Stimulated activated CD8-positive, alpha-beta memory T cell treated with anti-CD3 and anti-CD28 coated beads, Interleukin-4, amount 100 ng/mL, for 4 hours (primary cell): ENCODE measurements at places on chromosomes 4 and X.
A peak's percentile ranks its signal among the peaks of the same experiment; 100 is the strongest.

DNA sequence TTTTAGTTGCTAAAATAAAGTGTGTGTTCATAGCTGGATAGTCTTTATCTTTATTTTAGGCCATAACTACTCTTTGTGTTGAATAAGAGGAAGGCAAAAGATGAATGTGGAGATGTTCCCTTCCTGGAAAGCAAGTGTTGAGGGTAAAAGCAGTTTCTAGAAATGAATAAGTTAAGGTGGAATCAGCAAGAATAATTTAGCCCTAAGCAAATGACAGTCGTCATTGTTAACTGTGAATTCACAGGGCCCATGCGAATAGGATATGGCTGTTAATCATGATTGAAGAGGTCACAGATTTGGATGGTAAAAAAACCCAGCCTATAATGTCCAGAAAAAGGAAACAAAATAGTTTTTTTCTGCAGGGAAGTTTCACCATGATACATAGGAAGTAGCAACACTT, 167.8 kb upstream of the PPP3CA start:
- no peak for DNase-seq

GRCh38 chr4:174528226-174528625, 5.9 kb upstream of the HPGD start:
- DNase-seq = no peak

DNA sequence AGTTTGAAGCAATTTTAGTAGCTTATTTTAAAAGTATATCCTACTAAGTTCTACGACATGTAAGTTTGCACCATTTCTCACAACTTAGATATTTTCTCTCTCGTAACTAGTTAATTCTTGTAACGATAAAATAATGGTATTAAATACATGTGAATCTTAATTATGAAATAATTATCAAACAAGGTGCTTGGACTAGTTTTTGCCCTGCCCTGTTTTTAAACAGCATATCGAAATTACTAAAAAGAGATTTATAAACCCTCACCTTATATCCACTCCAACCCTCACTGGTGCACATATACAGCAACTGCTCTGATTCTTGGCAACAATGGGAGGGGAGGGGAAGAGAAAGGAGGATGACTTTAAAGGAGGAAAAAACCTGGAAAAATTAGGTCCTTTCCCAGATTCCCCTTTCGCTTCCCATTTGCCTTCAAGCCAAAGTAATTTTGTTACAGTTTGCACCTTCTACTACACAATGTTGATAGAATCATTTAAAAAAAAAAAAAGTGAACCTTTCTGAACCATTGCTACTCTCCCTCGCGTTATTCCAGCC, 820 bp upstream of the MAB21L2 start:
- no peak for DNase-seq

DNA sequence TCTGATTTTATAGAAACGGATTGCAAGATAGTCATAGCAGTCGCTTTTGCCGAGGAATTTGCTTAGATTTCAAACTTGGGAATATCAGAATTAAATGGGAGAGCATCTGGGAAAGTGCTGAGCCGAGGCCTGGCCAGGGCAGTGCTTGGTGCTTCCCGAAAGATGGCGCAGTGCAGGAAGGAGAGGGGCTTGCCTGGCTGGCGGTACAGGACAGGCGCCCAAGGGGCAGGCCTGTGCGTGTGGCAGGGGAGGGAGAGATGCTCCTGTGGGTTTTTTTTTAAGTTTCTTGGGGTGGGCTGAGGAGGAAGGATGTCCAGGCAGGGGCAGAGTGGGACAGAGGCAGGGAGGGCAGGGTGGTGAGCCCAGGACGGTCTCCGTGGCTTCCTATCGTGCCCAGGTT, 241.1 kb downstream of the AFAP1 start:
- DNase-seq = no peak

- DNase-seq = no peak
These were observed 123.7 kb downstream of the ANAPC4 start for GRCh38 chr4:25500626-25501316.

GRCh38 chr4:2728806-2729532, 27.2 kb downstream of the TNIP2 start:
- DNase-seq = no peak

- DNase-seq = no peak
These were observed 53.9 kb upstream of the KIAA1210 start for GRCh38 chrX:119181491-119181890.

DNA sequence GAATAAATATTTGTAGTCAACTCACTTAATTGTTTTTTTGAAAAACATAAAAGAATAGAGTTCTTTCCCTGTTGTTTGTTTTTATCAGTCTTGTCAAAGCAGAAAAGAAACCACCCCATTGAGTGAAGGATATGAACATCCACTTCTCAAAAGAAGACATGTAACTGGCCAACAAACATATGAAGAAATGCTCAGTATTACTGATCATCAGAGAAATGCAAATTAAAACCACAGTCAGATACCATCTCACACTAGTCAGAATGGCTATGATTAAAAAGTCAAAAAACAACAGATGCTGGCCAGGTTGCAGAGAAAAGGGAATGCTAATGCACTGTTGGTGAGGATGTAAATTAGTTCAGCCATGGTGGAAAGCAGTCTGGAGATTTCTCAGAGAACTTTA, 326.1 kb upstream of the EMCN start:
- DNase-seq = no peak

DNA sequence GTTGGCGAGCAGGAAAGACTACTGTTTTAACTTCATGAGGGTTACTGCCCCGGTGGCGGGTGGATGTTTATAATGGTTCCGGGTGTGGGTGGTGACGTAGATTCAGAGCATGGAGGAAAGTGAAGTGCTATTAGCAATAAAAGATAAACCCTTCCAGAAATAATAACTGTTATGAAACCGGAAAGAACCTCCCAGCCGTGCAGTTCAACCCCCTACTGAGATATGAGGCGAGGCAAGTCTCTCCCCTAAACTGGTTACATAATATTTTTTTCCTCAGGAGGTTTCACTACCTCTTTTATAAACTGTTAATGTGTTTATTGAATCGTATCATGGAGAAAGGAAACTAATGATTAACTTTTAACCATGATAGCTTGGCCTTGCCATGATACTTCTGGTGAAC, 33.9 kb upstream of the STIM2 start:
- DNase-seq = no peak

GRCh38 chr4:85000343-85000742, 33.9 kb upstream of the WDFY3 start:
- DNase-seq = no peak

DNA sequence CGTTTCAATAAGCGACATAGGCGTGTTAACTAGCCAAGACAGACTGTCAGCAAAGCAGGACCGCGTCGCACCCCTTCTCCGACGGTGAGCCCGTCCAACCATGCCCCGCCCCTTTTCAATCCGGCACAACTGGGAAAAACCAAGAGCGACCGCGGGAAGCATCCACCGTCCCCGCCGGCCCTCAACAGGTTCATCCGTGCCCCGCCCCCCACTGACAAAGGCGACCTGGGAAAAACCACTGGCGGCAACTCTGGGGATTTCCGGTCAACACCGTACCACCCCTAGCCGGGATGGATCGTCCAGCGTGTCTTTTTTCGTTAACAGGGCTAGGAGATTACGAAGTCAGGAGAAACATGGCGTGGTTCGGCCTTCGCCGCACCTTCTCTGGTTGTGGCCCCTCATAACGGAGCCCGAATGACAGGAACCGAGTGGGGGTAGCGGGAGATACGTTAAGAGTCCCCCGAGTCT, 377 bp downstream of the TIMM17B start:
- no peak for DNase-seq

DNA sequence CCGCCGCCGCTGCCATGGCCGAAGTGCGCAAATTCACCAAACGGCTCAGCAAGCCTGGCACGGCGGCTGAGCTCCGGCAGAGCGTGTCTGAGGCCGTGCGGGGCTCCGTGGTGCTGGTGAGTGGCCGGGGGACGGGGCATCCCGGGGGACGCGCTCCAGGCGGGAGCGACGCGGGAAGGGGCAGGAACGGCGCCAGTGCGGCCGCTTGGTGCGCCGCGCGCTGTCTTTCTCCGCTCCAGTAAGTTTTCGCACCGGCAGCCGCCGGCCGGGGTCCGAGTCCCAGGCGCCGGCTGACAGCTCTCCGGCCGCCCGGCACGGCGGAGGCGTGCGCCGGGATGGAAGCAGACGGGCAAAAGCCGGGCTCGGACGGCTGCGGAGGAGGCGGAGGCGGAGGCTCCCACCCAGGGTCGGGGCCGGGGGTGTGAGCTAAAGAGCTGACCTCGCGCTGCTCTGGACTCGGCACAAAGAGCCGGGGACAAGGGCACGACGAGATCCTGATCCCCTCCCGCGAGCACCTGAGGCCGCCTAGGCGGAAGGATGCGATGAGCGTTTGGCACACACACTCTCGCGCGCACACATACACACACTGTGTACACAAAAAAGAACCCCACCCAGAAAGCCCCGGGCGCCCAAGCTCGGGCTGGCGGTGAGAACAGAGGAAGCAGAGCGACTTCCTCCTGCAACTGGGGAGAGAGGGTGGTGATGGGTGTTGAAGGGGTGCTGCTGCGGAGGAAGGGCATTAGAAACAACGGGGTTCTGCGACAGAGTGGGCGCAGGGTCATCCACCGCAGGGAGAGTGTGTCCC, 545 bp downstream of the DOCK11 start:
- peak; percentile 46 for DNase-seq

DNA sequence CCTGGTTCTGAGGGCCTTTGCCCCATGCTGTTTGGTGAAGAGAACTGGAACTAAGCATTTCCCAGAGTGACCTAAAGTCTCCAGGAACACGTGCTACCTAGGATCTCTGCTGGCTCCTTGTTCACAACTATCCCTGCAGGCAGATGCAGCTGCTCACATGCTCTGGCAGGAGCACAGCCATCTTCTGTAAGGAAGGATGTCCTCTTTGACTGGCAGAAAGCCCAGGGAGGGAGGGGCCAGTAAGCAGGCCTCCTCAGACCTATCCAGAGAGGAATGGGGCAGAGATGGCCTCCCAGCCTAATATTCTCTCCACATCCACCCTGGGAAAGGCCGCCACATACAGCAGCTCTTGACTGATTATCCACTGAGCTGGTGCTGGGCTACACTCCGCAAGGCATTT, 142.8 kb upstream of the EOLA2 start:
- no peak for DNase-seq

- no peak for DNase-seq
These were observed 79.9 kb downstream of the CHST7 start for GRCh38 chrX:46653482-46653881.

DNA sequence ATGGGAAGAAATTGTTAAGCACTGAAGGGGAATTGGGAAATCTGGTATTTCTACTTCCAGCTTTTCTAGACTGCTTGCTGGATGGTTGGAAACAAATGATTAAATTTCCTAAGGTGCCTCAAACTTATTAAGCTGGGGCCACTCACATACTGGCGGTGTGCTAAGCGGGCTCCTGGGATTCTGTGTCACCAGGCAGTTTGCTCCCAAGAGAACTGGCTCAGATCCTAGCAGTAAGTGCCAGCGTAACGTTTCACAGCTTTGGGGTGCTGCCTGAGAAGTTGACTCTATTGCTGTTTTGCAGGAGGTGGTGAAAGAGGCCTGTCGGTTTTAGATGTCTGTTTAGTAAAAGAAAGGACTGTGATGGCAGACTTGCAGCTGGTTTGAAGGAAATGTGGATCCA, 6.9 kb upstream of the REELD1 start:
- no peak for DNase-seq

DNA sequence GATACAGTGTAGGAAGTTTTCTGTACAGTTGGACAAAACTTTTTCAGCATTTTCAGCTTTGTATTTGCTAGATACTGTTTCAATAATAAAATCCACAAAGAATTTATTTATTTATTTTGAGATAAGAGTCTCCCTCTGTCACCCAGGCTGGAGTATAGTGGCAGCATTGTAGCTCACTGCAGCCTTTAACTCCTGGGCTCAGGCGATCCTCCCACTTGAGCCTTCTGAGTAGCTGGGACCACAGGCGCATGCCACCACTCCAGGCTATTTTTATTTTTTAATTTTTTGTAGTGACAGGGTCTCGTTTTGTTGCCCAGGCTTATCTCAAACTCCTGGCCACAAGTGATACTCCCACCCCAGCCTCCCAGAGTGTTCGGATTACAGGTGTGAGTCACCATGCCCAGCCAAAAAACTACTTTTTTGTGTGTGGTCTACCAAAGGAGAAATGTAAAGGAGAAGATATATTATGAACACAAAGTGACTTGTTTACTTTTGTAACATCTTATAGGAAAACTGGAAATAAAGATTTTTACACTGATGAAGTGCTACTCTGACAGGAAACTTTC, 13.0 kb upstream of the SOWAHD start:
- no peak for DNase-seq

DNA sequence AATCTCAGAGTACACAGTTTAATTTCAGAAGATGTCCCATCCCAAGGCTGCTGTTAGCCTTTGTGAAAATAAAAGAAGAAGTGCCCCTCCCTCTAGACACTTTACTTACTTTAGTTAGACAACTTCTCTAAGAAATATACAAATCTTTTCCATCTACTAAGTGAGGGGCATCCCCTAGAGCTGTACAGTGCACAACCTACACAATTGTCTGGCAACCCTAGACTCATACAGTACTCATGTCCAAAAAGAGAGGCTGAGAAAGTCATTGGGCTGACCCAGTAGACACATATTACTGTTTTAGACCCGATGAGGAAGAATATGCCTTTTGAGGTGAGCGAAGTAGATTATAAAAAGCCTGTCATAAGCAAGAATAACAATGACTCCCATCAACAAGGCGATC, 297.6 kb downstream of the IDS start:
- no peak for DNase-seq

- DNase-seq = no peak
These were observed 80.0 kb downstream of the AREG start for GRCh38 chr4:74524985-74525384.

GRCh38 chr4:145868637-145869409, 69.8 kb downstream of the ZNF827 start:
- DNase-seq = no peak

GRCh38 chrX:136214551-136214950, 36.6 kb downstream of the MAP7D3 start:
- DNase-seq = no peak
